ENCODE measurements at places on chromosomes 7 and 10. TPM values are rescaled to one million over a fixed set of nuclear protein-coding genes. Genes with fewer than 3 reads are reported as not detected.

- no peak for DNase-seq
Observed at GRCh38 chr10:73131301-73131700, 21.0 kb downstream of the NUDT13 start.

LIPK gene
- total RNA-seq = not detected

CALML5 gene
- not detected for total RNA-seq

SCART1 gene
- 10.6 TPM for total RNA-seq

DNA sequence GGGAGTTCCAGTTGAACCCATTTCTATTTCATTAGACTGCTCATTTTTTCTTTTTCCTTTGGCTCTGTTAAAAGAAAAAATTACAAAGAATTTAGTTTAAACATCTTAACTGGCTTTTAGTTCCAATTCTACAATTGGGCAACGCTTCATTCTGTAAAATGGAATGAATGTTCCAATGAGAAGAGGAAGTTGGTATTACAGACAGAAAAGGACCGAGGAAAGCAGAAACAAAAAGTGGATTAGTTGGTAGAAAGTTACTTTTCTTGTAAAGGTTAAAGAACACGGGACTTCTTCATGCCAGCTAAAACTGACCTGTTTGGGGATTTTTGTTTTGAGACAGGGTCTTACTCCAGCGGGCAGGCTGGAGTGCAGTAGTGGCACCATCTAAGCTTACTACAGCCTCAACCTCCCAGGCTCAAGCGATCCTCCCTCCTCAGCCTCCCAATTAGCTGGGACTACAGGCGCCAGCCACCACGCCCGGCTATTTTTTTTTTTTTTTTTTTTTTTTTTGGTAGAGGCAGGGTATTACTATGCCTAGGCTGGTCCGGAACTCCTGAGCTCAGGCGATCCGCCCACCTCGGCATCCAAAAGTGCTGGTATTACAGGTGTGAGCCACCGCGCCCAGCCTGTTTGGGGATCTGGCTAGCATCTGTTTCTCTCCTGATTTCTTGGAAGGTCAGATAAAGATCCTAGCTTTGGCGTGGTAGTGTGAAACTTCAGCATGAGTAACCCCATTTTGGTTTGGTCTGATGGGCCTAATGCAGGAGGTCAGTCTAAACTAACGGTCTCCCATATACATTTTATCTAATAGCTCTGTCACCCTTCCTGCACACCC lies 1.3 kb upstream of the VDAC2 start:
- DNase-seq = no peak

DNA sequence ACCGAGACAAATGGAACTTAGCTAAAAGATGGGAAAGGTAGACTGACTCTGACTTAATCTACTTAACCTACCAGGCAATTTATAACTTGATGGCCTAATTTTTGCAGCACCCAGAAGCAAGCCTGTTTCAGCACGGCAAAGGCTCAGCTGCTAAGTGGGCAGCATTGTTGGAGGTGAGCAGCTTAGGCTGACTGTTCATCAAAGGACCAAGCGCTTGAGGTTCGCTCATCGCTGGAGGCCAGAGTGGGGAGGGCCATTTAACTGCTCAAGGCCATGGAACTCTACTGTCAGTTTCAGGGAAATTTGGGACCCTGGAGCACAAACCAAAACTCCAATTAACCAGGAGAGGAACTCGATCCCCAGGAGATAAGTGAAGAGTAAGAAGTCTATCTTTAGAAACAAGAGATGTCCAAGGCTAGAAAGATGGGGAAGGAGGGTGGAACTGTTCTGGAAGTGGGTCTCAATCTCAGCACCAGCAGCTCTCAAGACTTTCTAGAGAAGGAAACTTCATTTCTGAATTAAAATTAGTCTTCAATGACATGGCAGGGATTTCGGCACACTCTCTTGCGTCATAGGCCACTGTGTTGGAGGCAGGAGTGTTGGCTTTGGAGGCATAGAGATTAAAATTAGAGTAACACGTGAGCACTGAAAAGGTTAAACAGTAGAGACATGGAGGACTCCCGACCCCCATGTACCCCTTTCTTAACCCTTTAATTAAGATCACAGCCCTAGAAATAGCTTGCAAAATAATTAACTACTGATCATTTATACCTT lies 43.1 kb downstream of the EGFR start:
- no peak for DNase-seq

- no peak for DNase-seq
Observed at GRCh38 chr7:85774986-85775385, 588.1 kb upstream of the SEMA3D start.

DNA sequence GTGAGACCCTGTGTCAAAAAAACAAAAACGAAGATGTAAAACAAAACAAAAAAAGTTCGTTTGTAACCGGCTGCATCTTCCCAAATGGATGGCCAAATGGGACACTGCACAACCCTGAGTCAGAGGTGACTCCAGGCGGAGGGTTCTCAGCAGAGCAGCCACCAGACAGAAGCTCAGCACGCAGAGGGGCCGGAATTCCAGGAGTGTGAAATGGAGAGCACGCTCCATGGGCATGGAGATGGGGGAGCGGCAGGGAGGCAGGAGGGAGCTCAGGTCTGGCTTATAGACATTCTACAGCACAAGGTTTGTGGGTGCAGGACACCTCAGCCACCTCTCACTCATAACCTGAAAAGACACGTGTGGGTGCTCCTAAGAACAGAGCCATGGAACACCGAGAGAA lies 227.0 kb downstream of the MAD1L1 start:
- DNase-seq = no peak

- no peak for DNase-seq
Observed at GRCh38 chr10:131573707-131574106, 262.2 kb upstream of the TCERG1L start.

NXPH1 gene
- total RNA-seq = not detected

- no peak for DNase-seq
Observed at GRCh38 chr10:12533151-12533550, 183.8 kb downstream of the CAMK1D start.

LRRTM3 gene
- 0.14 TPM for total RNA-seq

BTBD16 gene
- not detected for total RNA-seq

WNT8B gene
- total RNA-seq = not detected

- DNase-seq = no peak
Observed at GRCh38 chr7:150976529-150977381, 1.4 kb downstream of the KCNH2 start.

Measured in thoracic aorta (tissue), 2 donors.